ENCODE measurements at places on chromosomes 7 and 10.

DNA sequence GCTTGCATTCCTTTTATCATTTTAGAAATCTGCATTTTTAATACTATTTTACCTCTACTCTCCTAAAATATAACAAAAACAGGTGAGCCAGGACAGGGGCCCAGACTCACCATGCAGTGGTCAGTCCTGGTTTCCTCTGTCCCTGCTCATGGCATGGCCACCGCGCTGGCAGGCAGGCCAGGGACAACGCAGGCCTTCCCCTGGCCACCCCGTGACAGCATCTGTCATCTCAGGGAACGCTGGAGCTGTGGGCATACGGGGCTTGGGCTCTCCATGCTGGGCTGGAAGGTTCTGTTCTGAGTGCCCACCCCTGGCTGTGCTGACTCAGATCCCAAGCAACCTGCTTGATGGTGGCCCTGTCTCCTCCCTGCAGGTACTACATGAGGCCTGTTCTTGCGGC lies 35.1 kb upstream of the CDH23 start:
- DNase-seq = no peak

- peak; percentile 38 for DNase-seq
Measured at GRCh38 chr10:50439806-50440205, 183.9 kb downstream of the SGMS1 start.

- DNase-seq = no peak
Measured at GRCh38 chr10:16195178-16195769, 241.5 kb upstream of the PTER start.

GRCh38 chr7:230274-230673 lies 37.9 kb downstream of the FAM20C start:
- DNase-seq = no peak

DNA sequence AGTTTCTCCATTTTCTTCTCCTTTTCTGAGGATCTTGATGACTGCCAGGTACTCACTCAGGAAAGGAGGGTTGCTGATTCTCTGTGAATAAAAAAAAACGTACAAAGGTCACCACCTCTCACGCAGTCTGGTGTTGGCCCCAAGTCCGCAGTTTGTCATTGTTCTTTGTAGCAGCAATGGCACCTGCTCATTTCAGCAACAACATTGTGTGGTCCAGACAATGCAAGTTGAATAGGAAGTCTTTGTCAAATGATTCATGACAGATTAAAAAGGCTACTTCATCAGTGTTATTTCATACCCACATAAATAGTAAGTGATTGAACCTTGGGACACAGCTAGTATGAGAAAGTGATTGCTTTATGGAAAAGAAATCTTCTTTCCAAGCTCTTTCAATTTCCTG lies 653.5 kb upstream of the MGMT start:
- DNase-seq = no peak

- no peak for DNase-seq
Measured at GRCh38 chr7:13055732-13056368, 368.4 kb downstream of the ARL4A start.

DNA sequence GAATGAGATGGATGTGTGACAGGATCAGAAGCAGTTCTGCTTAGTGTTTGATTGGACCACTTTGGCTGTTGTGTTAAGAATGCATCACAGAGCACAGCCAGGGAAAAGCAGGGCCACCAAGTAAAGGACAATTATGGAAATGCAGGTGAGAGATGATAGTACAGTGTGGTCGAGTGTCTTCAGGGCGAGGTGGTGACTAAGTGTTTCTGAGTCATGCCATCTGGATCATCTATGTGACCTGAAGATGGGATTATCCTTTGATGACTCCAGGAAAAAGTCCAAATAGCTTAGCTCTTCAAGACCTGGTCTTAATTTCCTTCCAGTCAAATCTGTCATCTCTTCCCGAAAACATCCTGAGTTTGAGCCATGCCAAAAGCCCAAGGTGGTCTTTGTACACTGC lies 523.2 kb upstream of the IGFBP3 start:
- DNase-seq = peak; percentile 19

DNA sequence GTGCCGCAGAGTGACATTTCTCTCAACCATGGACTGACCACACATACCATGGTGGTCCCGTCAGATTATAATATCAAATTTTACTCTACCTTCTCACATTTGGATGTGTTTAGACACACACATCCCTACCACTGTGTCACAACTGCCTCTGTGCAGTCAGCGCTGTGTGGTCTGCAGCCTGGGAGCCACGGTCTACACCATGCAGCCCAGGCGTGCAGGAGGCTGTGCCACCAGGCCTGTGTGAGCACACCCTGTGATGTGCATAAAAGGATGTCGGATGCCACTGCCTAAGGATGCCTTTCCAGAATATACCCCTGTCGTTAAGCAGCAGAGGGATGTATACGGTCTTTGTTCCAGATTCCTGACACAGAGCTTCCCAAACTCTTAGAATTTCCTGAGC lies 150.4 kb downstream of the TCERG1L start:
- DNase-seq = no peak

DNA sequence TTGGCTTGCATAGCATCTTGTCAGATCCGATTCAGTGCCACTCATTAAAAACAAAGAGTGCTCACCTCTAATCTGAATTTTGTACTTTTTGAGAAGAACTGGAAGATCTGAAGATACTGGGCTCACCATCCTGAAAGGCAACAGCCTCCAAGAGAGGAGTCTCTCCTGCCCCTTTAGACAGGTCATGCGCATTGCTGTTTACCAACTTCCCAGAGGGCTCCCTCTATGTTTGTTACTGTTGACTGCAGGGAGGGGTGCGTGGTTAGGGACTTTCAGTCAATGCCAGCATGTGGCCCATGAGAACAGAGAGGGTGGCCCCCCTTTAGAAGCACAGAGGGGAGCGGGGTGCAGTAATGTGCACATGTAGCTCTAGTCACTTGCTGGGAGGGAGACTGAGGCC lies 33.2 kb upstream of the CABCOCO1 start:
- no peak for DNase-seq

DNA sequence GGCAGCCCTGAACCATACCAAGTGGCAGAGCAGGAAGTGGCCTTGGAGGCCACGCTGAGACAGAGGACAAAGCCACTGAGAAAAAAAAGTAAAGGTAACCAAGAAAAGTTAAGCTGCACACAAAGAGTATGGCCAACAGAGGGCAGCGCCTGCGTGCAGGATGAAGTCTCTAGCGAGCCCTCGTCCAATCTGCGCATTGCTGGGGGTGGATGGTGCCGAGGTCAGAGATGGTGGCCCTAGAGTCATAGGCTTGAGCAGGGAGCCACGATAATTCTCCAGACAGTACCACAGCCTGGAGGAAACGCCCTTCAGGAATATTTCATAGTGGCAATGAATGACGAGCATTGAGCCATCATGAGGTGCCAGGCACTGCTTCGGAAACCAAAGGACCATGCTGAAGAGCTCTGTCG lies 9.7 kb downstream of the ATP6V0E2 start:
- peak; percentile 24 for DNase-seq

- no peak for DNase-seq
Measured at GRCh38 chr7:17948526-17949238, 8.4 kb upstream of the SNX13 start.

GRCh38 chr7:117592011-117592635 lies 112.3 kb downstream of the CFTR start:
- DNase-seq = no peak

GRCh38 chr7:39260279-39260844 lies 282.7 kb downstream of the POU6F2 start:
- no peak for DNase-seq

GRCh38 chr10:102020938-102021337 lies 35.0 kb downstream of the ARMH3 start:
- no peak for DNase-seq

GRCh38 chr7:98286093-98286539 lies 4.6 kb downstream of the BRI3 start:
- DNase-seq = peak; percentile 88

DNA sequence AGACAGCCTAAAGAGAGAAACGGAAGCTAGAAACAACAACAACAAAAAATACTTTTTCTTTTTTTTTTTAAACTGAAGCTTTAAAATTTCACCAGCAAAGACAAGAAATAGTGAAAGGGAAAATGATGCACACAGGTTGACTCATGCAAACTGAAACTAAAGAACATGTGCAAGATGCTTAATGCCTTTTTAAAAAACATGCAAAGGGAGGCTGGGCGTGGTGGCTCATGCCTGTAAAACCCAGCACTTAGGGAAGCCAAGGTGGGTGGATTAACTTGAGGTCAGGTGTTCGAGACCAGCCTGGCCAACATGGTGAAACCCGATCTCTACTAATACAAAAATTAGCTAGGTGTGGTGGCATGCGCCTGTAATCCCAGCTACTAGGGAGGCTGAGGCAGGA lies 15.1 kb upstream of the CUBN start:
- peak; percentile 5 for DNase-seq

GRCh38 chr10:29804025-29804852 lies 169.5 kb upstream of the SVIL start:
- DNase-seq = peak; percentile 82

GRCh38 chr7:149736478-149737360 lies 36.7 kb downstream of the ZNF467 start:
- no peak for DNase-seq

DNA sequence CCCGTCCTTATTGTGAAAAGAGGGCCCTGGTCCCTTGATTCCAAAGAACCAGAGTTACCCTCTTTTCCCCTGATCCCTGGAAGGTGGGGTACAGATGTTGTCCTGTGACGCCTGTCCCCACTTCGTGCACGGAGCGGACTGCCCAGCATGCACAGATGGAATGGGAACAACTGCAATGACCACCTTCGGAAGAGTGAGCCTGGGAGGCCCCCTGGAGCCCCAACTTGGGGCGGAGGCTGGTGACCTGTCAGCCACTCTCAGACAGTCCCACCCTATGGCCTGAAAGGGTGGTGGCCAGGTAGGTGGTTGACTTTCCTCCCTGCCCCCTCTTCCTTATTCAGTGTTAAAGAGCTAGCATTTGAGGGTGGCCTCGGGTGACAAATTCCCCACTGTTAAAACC lies 196.6 kb upstream of the GALNT17 start:
- DNase-seq = no peak

DNA sequence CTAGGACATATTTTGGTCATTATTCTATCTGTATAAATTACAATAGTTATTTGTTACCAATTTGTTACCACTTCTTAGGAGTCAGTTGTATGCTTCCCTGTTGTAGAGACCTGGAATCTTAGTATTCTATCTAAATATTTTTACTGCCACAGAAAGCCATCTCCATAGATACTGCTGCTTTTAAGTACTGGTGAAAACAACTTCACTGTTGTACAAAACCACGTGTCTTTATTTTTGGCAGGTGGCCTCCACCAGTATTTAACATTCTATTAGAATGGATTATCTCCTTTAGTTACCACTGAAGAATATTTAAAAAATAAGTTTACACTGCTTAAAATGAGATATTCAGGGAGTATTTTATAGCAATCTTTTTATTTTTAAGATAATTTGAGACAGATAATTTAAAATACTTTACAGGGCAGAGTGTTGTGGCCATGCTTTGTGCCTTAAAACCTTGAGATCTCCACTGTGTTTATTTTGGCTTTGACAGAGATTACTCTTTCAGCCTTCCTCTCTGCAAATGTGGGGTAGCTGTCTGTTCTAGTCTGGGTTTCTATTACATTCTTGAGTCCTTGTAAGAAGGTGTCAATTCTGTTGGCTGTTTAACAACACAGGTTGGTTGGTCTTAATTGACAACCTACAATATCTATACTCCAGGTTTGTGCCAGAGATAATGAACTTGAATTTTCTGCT lies 185.6 kb downstream of the LRRC4 start:
- DNase-seq = no peak

GRCh38 chr10:97188261-97188711 lies 2.5 kb upstream of the SLIT1 start:
- DNase-seq = no peak

GRCh38 chr10:69180525-69181204 lies 631 bp downstream of the SUPV3L1 start:
- DNase-seq = peak; percentile 34

GRCh38 chr7:158353606-158354570 lies 233.7 kb downstream of the PTPRN2 start:
- peak; percentile 11 for DNase-seq

DNA sequence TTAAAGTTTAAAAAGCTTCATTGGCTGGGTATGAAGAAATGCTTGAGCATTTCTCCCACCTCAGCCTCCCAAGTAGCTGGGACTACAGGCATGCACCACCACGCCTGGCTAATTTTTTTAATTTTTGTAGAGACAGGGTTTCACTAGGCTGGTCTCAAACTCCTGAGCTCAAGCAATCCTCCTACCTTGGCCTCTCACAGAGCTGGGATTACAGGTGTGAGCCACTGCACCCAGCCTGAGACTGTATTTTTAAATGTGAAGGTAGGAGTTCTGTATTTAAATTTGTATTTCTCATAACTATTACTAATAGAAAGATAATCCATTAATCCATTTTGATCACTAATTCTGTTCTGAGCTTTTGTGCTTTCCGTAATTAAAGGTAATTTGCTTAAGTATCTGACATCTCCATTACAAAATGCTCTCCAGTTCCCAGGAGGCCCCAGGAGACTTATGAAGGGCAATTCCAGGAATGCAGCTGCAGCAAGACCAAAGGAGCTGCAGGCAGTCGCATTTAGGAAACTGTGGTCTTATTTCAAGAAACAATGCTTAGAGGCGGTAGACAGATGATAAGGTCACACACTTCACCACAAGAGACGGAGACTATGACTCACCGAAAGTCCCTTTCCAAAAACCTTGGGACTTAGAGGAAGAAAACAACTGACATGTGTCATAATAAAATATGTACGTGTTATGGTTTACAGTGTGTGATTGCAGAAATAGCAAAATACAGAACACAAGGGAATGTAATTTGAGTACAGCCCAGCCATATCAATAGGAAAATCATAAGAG lies 23.3 kb downstream of the YAE1 start:
- DNase-seq = peak; percentile 78

DNA sequence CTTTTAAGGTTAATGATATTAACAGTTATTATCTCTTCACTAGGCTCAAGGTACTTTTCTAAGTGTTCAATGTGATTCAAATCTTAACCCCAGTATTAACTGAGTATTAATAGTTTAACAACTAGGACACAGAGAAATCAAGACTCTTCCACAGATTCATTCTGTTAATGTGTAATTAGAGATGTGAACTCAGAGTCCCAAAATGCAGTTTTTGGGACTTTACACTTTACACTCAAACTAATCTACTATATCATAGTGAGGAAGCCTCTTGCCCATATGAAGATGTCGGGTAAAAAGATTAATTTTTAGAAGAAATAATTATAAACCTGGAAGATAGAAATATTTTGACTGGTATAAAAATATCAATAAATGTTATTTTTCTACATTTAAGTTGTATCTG lies 644.5 kb upstream of the LRRTM3 start:
- DNase-seq = no peak

DNA sequence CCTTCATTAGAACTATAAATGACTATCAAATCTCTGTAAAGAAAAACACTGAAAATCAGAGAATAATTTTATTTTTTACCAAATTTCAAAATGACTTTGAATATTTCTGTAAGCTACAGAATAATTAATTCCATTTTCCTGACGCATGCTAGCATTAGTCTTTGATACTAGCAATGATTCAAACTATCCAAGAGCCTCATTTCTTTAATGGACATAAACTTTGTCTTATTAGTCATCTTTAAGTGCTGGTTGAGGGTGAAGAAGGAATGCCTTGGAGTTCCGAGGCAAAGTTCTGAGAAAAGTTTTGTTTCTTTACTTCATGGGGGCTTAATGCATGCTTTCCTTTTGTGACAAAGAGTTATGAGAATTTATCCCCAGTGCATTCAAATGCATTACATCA lies 137.3 kb downstream of the AGMO start:
- DNase-seq = peak; percentile 54

Measured in HFFc6 (cell line).